AG04450 (cell line): ENCODE measurements at places on chromosomes 11 and 22.

GRCh38 chr11:128552783-128553661 is 34.3 kb downstream of the ETS1 start:
- DNase-seq, result no peak

DNA sequence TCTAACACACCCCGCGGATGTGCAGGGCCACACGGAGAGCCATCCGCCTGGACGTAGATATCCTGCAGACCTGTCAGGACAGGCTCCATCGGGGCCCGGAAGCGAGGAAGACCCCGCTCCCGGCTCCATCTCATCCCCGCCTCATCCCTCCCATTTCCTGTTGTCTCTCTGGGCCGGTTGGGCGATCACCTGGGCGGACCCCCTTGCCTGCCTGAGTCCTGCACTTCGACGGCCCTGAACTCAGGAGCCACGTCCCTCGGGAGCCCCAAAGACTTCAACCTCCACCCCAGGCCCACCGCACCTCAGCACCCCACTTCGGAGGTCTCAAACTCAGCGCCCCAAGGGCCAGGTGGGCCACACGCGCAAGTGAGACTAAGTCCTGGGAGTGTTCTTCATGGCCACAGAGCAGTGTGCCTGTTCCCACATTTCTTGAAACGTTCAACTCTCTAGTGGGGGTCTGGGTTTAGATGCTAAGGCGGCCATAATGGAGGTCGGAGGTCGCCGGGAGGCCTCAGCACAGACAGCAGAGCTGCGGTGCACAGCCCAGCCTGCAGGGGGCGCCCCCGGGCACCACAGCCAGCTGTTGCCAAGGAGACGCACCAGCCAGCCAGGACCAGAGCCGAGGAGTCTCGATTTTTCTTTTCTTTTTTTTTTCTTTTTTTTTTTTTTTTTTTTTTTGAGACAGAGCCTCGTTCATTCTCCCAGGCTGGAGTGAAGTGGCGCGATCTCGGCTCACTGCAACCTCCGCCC is 26.0 kb upstream of the FADD start:
- no peak for DNase-seq

DNA sequence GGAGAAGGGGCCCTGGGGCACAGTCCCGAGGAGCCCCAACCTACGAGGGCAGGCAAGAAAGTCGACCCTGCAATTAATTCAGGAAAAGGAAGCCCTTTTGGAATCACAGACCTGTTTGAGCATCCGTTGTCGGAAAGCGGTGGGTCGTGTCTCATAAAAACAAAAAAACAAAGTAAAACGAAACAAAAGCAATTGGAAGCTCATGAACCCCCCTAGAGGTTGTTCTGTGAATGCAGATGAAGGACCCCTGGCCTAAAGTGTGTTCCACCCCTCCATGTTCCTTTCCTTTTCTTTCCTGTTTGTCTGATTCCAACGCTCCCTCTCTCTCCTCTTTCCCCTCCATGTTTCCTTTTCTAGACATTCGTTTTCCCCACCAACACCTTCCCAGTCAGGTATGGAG is 203.7 kb downstream of the GRIK4 start:
- DNase-seq, result no peak

DNA sequence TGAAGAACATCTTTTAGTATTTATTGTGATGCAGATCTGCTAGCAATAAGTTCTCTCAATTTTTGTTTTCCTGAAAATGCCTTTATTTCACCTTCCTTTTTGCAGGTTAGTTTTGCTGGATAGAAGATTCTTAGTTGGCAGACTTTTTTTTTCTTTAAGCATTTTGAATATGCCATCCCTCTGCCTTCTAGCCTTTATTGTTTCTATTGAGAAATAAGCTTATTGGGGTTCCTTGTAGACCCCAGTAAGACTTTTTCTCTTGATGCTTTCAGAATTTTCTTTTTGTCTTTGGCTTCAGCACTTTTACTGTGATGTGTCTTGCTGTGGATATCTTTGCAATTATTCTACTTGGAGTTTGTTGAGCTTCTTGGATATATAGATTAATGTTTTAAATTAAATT is 160.6 kb downstream of the PGR start:
- no peak for DNase-seq

DNA sequence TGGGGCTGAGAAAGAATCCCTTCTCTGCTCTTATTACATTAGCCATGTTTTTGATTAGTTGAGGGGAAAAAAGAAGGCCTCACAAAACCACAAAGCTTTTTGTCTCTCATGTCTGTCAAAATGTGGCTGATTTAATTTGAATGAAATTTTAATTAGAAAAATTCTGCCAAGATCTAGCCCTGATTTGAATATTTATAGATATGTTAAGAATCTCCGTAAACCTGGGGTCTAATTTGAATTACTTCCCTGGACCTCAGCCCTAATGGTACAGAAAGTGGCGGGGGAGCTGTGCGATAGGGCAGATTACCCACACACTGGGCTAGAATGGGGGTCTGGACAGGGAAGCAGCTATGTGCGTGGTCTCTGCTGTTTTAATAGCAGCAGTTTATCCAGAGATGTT is 141.3 kb upstream of the TTC12 start:
- DNase-seq, result no peak

GRCh38 chr11:71500601-71501021 is 26.5 kb upstream of the KRTAP5-7 start:
- no peak for DNase-seq

DNA sequence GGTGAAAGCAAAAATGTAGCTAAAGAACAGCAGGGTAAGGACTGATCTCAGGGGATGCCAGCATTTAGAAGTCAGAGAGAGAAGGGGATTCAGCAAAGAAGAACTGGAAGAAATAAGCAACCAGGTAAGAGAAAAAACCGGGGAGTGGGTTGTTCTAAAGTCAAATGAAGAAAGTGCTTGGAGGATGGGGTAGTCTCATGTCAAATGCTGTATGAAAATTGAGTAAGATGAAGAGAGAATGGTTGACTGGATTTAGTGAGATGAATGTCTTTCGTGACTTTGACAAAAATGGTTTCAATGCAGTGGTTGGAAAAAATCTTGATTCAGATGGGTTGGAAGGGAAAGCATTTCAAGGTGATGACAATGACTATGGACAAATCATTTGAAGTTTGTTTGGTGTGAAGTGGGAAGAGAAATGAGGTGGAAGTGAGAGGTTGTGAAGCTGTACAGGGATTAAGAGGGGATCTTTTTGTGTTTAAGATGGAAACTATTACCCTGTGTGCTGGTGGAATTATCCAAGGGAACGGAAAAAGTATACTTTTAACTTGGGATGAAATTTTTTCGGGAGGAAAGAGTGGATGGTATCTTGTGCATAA is 484.0 kb downstream of the ETS1 start:
- no peak for DNase-seq

DNA sequence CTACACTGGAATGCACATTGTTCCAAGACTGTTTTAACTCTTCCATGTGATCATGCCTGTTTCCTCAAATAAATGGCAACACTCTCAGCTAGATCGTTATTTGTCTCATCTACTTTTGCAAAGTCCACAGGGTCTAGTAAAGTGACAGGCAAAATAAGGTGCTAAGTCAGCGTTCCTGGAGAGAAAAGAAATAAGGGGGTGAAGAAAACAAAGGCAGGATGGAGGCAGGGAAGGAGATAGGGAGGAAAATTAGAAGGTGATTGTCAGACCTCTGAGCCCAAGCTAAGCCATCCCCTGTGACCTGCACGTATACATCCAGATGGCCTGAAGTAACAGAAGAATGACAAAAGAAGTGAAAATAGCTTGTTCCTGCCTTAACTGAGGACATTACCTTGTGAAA is 132.1 kb downstream of the RAB38 start:
- DNase-seq, result no peak

- no peak for DNase-seq
Measured at GRCh38 chr11:117572129-117572528, 224.9 kb downstream of the DSCAML1 start.

- no peak for DNase-seq
Measured at GRCh38 chr11:62926680-62927455, 5.7 kb upstream of the CHRM1 start.

DNA sequence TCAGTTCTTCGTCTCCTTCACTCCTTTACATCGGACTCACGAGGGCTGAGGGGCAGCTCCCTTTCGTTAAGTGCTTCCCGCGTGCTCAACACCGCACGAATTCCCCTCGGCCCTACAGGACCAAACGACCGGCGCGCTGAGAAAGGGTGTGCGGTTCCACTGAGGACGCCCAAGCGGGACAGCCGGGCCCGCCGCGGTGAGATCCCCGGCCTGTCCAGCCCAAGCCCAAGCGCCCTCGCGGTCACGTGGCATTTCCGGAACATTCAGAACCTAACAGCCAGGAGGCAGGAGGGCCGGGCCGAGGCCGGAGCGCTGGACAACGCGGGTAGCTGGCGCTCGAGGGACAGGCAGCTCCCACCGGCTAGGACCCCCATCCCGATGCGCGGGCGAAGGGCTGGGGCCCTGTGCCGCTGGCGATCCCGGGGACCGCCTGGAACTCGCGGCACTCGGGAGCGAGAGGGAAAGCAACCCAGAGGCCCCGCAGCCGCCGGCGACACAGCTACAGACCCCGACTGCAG is 737 bp upstream of the STIP1 start:
- DNase-seq, result no peak

GRCh38 chr11:130448416-130449309 is at the start of gene ADAMTS15:
Gene ADAMTS15 (plus strand): TSS chr11:130448645. CDS start chr11:130448974, 329 bp downstream.
- no peak for DNase-seq

- no peak for DNase-seq
Measured at GRCh38 chr11:15406851-15407351, 292.2 kb downstream of the INSC start.

- no peak for DNase-seq
Measured at GRCh38 chr11:112856591-112856990, 104.6 kb upstream of the NCAM1 start.

DNA sequence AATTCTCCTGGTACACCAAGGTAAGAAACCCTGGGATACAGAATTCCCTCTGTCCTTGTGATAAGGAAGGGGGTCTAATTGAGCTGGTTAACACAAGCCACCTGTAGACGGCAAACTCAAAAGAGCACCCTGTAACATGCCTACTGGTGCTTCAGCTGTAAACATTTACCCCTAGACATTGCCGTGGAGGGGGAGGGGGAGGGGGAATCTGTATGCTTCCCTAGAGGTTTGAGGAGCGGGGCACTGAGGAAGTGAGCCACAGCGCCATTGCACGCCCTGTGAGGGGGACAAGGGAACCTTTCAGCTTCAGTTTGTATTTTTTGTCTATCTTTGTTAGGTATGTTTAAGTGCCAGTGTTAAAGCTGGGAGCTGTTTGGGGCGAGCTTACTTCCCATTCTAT is 99.8 kb downstream of the AASDHPPT start:
- no peak for DNase-seq

DNA sequence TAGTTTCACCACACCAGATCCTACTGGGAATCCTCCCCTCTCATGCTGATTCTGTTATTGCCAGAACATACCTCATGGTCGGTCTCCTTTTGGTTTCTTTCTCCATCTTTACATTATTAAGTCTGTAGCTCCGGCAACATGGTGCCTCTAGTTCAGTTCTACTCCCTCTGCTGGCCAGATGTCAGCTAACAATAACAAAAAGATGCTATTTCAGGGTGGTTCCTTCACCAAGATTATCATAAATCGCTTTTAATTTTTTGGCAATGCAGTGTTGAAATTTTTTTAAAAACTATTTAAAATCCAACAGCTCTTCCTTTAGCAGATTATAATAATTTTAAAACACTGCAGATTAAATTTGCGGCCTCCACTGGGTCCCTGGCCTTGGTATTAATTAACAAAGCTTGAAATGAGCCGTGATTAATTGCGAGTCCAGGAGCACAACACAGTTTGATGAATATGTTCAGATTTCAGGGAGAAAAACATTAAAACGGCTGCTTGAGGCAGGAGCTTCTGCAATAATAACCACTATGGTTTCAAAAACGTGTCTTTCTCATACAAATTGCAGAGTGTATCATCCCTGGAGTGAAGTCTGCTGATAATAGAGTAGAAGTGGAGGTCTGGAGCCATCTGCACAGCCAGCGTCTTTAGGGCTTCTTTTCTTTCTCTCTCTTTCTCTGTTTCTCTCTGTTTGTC is 492.9 kb upstream of the KIRREL3 start:
- no peak for DNase-seq

DNA sequence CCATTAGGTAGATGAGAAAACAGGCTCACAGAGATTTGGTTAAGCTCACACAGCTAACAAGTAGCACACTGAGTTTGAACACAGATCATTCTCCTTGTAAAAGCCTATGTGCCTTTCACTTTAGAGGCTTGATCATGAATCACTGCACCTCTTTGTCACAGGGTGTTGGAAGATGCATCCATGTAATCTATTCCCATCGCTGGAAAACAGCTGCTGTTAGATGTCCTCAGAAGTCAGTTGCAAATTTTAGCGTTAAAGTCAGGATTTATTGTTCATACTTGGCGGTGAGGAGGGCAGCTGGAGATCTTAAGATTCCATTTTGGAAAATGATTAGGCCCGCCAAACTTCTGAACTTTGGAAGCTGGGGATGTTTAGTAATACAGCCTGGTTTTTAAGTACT is 2.6 kb downstream of the CNTF start:
- no peak for DNase-seq

GRCh38 chr11:115741376-115742107 is 237.3 kb upstream of the CADM1 start:
- DNase-seq, result no peak

DNA sequence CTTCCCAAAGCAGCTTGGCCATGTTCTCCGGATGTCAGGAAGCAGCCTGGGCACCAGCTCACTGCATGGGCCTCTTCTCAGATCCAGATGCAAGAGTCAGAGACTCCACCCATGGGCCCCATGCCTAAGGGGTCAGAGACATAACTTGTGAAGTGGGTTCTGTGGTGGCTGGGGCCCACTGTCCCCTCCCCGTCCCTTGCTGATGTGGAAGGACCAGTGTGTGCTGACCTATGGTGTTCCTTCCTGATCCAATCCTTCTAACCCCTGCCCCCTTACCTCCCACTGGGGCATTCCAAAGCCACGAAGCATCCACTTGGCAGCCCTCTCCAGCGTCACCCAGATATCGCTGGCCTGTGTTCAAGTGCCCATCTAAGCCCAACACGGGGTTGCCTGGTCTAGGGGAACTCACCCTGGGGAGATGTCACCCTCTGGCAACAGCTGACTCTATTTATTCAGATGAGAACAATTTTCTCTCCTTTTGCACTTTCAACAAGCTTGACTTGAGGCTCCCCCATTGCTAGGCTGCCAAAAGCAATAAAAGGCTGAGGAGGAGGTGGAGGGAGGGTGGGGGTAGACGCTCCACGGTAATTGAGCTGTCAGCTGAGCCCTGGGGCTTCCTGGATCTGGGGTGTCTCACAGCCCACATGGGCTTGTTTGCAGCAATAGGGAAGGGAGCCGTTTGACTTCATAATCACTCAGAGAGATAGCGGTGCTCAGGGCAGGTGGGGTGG is 158.5 kb downstream of the ADAMTS15 start:
- no peak for DNase-seq

GRCh38 chr11:126156814-126157213 is 54.6 kb downstream of the RPUSD4 start:
- no peak for DNase-seq

- no peak for DNase-seq
Measured at GRCh38 chr11:119907122-119907851, 178.3 kb upstream of the NECTIN1 start.

DNA sequence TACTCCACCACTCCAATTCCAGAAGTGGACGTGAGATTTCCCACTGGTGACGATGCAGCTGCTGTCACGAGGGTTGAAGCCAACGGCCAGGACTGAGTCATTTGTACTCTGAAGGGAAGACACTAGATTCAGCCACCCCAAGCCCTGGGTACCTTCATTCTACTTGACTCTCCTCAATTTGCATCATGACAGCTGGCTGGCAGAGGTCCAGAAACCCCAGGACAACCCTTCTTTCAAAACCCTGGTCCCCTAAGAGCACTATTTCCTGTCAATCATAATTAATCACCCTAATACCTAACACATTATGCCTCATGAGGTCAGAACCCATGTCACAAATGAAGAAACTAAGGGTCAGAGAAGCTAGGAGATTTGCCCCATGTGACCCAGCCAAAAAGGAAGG is 4.9 kb downstream of the EML3 start:
- DNase-seq, result no peak
